Psoas muscle (tissue), 8 donors: ENCODE measurements at places on chromosomes 2 and 18. TPM values are rescaled to one million over a fixed set of nuclear protein-coding genes. Genes with fewer than 3 reads are reported as not detected.
A peak's percentile ranks its signal among the peaks of the same experiment; 100 is the strongest.

DNA sequence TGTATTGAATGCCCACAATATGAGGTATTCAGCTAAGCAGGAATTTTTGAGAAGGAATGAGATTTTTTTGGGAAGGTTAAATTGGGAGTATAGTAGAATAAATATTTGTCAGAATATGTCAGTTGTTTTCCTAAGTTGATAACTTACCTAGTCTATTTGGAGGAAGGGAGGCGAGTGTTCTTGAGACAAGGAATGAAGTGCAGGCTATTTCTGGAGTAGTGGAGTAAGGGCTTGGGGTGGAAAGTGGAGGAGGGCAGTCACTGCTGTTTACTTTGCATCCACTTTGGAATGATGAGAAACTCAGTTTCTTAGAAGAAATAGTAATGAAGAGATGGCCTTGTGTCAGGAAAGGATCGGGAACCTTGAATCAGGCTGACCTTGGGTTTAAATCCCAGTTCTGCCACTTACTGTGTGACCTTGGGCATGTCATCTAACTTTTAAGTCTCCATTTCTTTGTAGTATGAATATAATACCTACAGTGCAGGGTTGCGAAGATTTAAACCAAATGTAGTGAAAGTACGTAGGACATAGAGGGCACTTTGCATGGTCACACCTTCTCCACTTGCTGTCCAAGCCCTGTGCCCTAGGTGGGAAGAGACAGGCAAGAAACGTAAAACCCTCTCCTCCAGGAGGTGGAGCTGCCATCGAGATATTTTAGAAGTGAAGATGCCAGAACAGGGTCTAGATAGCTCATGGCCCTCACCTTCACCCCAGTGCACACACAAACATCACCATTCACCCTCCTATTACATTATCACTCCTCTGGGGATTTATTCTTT, 25.2 kb upstream of the CYP27A1 start:
- H3K4me1 ChIP-seq, result peaks cover 5% of the 10 kb centered on the region
- H3K36me3 ChIP-seq, result peaks cover 3% of the 10 kb centered on the region
- H3K27me3 ChIP-seq, result no peaks in the 10 kb centered on the region
- H3K4me3 ChIP-seq, result no peak overlapping the region

- no peak overlapping the region for H3K27ac ChIP-seq
- H3K27me3 ChIP-seq, result no peaks in the 10 kb centered on the region
- H3K4me1 ChIP-seq, result no peaks in the 10 kb centered on the region
- DNase-seq, result no peak
- H3K4me3 ChIP-seq, result no peak overlapping the region
These were observed 127.0 kb downstream of the METTL4 start for GRCh38 chr18:2444201-2444875.

- no peak for DNase-seq
- no peak overlapping the region for H3K4me3 ChIP-seq
- H3K36me3 ChIP-seq, result peaks cover 4% of the 10 kb centered on the region
- no peaks in the 10 kb centered on the region for H3K4me1 ChIP-seq
- H3K27me3 ChIP-seq, result no peaks in the 10 kb centered on the region
- H3K27ac ChIP-seq, result no peak overlapping the region
These were observed 56.9 kb downstream of the COL4A4 start for GRCh38 chr2:227106845-227107759.

GRCh38 chr2:173109253-173110188, 33.9 kb downstream of the MAP3K20 start:
- H3K36me3 ChIP-seq, result no peaks in the 10 kb centered on the region
- peaks cover 67% of the 10 kb centered on the region for H3K4me1 ChIP-seq
- no peak overlapping the region for H3K4me3 ChIP-seq
- no peaks in the 10 kb centered on the region for H3K27me3 ChIP-seq
- DNase-seq, result no peak

- no peak for DNase-seq
- H3K4me1 ChIP-seq, result peaks cover 3% of the 10 kb centered on the region
- no peaks in the 10 kb centered on the region for H3K36me3 ChIP-seq
These were observed 8.1 kb downstream of the PRLH start for GRCh38 chr2:237574467-237574866.

DNA sequence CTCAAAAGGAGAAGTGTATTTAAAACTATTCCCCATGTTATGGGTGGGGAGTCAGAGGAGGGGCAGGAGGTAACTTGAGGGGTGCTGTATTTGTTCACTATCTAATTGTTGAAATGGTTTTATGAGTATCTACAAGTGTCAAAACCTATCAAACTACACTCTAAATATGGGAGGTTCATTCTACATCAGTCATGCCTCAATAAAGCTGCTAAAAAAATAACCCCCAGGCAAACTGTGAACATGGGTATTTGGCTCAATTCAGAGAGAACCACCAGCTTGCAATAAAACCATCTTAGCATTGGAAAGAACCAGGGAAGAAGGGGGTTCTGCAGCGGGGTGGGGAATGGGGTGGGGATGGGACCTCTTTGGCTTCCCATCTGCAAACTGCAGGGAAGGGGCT, 176.0 kb upstream of the SMAD2 start:
- DNase-seq, result no peak
- no peaks in the 10 kb centered on the region for H3K4me1 ChIP-seq
- H3K4me3 ChIP-seq, result no peak overlapping the region
- no peaks in the 10 kb centered on the region for H3K36me3 ChIP-seq
- no peaks in the 10 kb centered on the region for H3K27me3 ChIP-seq

GRCh38 chr18:49960376-49960775, 147.0 kb upstream of the ACAA2 start:
- no peak overlapping the region for H3K4me3 ChIP-seq
- no peaks in the 10 kb centered on the region for H3K27me3 ChIP-seq
- H3K4me1 ChIP-seq, result no peaks in the 10 kb centered on the region
- H3K27ac ChIP-seq, result no peak overlapping the region

GRCh38 chr2:183244300-183244844, 120.1 kb downstream of the NUP35 start:
- H3K27ac ChIP-seq, result no peak overlapping the region
- no peak overlapping the region for H3K4me3 ChIP-seq
- no peaks in the 10 kb centered on the region for H3K27me3 ChIP-seq

GRCh38 chr2:115584507-115584906, 1142.1 kb downstream of the DPP10 start:
- no peak for DNase-seq
- H3K27ac ChIP-seq, result no peak overlapping the region
- H3K4me1 ChIP-seq, result no peaks in the 10 kb centered on the region
- H3K27me3 ChIP-seq, result no peaks in the 10 kb centered on the region
- no peaks in the 10 kb centered on the region for H3K36me3 ChIP-seq

- no peak overlapping the region for H3K27ac ChIP-seq
- DNase-seq, result no peak
- H3K36me3 ChIP-seq, result no peaks in the 10 kb centered on the region
- H3K27me3 ChIP-seq, result no peaks in the 10 kb centered on the region
These were observed 241.5 kb downstream of the RNF152 start for GRCh38 chr18:61651145-61651879.

- H3K27ac ChIP-seq, result no peak overlapping the region
- H3K27me3 ChIP-seq, result no peaks in the 10 kb centered on the region
- no peaks in the 10 kb centered on the region for H3K36me3 ChIP-seq
- H3K4me3 ChIP-seq, result no peak overlapping the region
These were observed 59.9 kb downstream of the NAT8 start for GRCh38 chr2:73582364-73582763.

DNA sequence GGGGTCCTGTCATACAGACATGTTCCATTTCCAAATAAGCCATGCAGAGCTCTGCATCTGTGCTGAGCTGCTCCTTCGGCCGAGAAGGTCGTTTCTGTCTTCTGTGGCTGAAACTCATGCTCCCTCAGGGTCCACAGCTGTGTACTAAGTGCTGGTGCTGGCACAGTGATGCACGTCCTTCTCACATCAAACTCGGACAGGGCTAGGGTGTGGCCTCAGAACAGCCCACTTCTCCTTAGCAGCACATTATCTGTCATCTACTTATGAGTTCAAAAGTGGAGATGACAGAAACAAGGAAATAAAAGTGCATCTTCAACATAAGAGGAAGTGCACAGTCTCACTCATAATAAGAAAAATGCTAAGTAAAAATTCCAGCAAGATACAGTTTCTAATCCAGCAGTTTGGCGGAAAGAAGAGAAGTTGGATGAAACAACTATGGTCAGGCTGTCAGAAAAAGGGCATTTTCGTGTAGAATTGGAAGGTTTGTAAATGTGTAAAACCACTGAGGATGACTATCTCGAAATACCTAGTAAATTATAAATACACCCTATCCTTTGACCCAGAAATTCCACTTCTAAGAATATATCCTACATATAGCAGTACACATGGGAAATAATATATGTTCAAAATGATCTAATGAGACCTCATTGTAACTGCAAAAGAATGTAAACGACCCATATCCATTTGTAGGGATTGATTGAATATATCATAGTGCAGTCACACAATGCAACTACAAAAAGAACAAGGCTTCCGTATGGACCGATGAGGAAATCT, 53.7 kb upstream of the APCDD1 start:
- no peak overlapping the region for H3K27ac ChIP-seq
- no peaks in the 10 kb centered on the region for H3K36me3 ChIP-seq
- no peaks in the 10 kb centered on the region for H3K4me1 ChIP-seq
- no peak for DNase-seq
- no peak overlapping the region for H3K4me3 ChIP-seq
- H3K27me3 ChIP-seq, result no peaks in the 10 kb centered on the region

DNA sequence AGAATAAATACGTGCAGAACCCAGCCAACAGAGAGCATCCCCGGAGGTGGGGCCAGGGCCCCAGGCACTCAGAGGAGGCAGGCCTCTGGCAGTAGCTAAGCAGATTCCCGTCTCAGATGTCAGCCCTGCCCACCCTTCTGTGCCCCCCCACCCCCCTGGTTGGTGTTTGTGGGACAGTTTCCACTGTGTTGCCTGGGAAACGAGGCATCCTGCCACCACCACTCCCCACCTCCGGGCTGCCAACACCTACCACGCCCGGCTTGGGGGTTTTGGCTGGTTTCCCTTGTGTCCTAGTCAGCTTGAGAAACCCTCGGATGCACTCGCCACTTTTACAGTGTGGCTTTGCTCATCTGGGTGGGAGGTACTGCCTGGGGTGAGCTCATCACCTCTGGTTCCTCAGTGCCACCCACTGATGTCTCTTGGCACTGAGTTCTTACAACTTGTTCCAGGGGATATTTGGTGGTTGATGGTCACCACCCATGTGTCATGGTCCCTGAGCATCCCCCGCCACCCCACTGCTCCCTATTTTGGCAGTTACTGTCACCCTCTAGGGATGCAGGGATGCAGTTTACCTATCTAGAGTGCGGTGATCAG, 72.4 kb upstream of the YWHAQ start:
- no peaks in the 10 kb centered on the region for H3K4me1 ChIP-seq
- peak; percentile 44 for DNase-seq
- H3K27me3 ChIP-seq, result no peaks in the 10 kb centered on the region
- H3K4me3 ChIP-seq, result no peak overlapping the region
- no peaks in the 10 kb centered on the region for H3K36me3 ChIP-seq

DNA sequence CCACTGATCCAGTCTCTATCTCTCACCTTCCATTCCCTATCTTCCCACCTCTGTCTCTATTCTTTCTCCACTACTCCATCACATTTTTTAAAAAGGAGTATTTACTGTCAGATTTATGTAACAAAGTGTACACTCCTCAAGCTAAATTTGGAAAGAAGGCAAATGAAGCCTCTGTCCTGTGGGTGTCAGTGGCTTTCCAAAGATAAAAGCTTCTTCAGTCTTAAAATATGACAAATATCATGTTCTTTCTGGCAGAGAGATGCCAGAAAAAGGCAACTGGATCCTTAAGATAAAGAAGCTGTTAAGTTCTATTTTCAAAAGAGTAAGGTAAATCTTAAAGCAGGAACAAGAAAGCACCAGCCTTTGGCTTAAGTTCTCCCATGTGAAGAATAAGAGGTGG, 7.1 kb downstream of the DUSP11 start:
- H3K4me1 ChIP-seq, result no peaks in the 10 kb centered on the region
- no peak for DNase-seq
- H3K27me3 ChIP-seq, result no peaks in the 10 kb centered on the region
- no peak overlapping the region for H3K27ac ChIP-seq

DNA sequence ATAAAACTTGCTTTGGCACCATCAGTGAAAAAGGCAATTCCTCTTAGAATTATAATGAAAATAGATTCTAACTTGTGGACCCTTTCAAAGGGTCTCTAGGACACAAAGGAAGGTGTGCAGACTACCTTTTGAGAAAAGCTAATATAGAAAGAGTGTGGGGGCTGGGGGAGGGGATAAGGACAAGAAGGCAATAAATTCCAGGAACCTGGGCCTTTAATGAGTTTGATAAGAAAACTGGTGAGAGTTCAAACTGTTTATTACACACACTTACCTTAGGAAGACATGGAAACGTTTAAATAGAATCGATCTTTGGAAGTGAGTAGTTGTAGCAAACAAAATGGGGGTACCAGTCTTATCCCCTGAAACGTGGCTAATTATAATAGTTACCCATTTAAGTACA, 39.6 kb upstream of the PGAP1 start:
- H3K27ac ChIP-seq, result no peak overlapping the region
- no peaks in the 10 kb centered on the region for H3K4me1 ChIP-seq
- no peak overlapping the region for H3K4me3 ChIP-seq
- no peak for DNase-seq
- no peaks in the 10 kb centered on the region for H3K36me3 ChIP-seq

- H3K27me3 ChIP-seq, result no peaks in the 10 kb centered on the region
- H3K4me3 ChIP-seq, result no peak overlapping the region
- no peak overlapping the region for H3K27ac ChIP-seq
These were observed 175.7 kb downstream of the PIEZO2 start for GRCh38 chr18:10973567-10974203.

DNA sequence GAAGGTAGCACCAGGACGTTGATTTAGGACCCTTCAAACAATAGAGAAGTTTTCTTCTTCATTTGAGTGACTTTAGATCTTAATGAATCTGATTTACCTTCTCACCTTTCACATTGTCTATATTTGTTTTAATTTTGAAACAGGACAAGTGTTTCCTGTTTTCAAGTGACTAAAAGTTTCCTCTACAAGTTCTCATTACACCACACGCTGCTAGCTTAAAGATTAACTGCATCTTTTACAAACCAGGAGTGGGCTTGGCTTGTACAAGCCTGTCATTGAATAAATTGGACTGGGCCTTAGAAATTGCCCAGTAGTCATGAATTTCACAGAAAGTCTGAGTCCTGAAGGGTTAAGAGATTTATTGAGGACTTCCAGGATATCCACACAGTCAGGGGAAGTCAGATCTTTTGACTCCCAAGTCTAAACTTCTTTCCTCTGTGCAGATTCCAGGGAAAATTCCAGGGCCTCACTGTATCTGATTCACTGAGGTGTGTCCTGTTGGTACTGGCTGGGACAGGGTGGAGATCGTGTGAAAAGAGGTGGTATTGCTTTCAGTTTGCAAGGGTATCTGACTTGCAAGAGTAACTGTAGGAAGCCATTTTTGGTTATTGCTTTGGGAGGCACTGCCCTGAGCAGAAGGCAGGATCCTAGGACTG, 3.4 kb downstream of the SGPP2 start:
- peaks cover 9% of the 10 kb centered on the region for H3K27me3 ChIP-seq
- no peak overlapping the region for H3K27ac ChIP-seq
- no peak overlapping the region for H3K4me3 ChIP-seq
- DNase-seq, result no peak

The PLGLB1 gene
- 1.2 TPM for polyA plus RNA-seq

The SERPINB10 gene
- polyA plus RNA-seq, result not detected

The EHD3 gene
- 5.2 TPM for polyA plus RNA-seq

The CDK5R2 gene
- polyA plus RNA-seq, result 0.03 TPM

The ACMSD gene
- not detected for polyA plus RNA-seq

The PROKR1 gene
- polyA plus RNA-seq, result 0.01 TPM

The PROC gene
- polyA plus RNA-seq, result not detected

The ARL6IP6 gene
- polyA plus RNA-seq, result 4.5 TPM

The LYG2 gene
- not detected for polyA plus RNA-seq
